CD4-positive, alpha-beta T cell treated with Interleukin-15 for 4 hours (primary cell): ENCODE measurements at places on chromosomes 6 and 20.

- DNase-seq = no peak
Observed at GRCh38 chr20:39268981-39269461, 306.9 kb downstream of the DHX35 start.

- no peak for DNase-seq
Observed at GRCh38 chr20:59823491-59824259, 109.8 kb downstream of the SYCP2 start.

- DNase-seq = no peak
Observed at GRCh38 chr20:38119446-38119845, 45.6 kb downstream of the TGM2 start.

DNA sequence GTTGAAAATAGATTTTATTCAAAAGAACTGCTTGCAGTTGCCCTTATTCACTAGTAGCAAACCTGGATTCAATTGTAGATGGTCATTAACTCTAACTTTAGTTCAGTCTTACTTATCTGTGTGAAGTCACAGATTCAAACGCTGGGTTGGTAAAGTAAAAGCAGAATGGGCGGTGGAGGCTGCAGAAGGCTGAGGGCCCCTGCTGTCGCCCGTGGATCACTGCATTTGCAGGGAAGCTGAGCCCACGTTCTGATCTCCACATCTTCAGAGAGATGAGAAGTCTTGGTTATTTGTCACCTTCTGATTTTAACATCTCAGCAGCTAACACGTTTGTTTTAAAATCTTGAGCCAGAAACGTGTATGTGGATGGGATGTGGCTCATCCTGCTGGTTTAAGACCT lies 75.1 kb downstream of the SNX9 start:
- no peak for DNase-seq

DNA sequence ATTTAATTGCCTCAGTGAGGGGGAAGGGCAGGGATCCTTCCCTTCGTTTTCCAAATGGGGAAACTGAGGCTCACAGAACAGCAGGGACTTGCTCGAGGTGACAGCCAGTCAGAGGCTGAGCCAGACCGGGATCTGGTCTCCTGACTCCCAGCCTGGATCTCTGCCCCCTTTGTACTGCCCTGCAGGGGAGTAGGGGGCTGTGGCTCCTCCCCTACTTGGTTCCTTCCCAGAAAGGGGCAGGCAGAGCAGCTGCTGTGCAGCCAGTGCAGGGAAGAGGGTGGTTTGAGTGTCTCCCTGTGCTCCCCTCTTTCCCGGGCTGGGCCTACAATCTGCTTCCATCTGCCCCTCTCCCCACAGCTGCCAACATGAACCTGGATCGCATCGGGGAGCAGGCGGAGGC lies 37.6 kb downstream of the UQCC2 start:
- no peak for DNase-seq

DNA sequence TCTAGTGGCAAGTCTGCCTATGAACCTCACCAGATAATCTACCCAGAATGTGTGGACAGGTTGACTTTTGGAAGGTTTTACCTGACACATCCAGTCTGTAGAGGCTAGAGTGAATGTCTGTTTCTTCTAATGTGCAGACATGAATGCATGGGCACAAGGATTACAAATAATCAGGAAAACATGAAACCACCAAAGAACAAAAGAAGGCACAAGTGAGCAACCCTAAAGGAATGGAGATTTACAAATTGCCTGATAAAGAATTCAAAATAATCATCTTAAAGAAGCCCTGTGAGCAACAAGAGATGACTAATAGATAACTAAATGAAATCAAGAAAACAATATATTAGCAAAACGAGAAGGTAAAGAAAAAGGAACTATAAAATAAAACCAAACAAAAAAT lies 876.1 kb upstream of the ADGRB3 start:
- DNase-seq = no peak

DNA sequence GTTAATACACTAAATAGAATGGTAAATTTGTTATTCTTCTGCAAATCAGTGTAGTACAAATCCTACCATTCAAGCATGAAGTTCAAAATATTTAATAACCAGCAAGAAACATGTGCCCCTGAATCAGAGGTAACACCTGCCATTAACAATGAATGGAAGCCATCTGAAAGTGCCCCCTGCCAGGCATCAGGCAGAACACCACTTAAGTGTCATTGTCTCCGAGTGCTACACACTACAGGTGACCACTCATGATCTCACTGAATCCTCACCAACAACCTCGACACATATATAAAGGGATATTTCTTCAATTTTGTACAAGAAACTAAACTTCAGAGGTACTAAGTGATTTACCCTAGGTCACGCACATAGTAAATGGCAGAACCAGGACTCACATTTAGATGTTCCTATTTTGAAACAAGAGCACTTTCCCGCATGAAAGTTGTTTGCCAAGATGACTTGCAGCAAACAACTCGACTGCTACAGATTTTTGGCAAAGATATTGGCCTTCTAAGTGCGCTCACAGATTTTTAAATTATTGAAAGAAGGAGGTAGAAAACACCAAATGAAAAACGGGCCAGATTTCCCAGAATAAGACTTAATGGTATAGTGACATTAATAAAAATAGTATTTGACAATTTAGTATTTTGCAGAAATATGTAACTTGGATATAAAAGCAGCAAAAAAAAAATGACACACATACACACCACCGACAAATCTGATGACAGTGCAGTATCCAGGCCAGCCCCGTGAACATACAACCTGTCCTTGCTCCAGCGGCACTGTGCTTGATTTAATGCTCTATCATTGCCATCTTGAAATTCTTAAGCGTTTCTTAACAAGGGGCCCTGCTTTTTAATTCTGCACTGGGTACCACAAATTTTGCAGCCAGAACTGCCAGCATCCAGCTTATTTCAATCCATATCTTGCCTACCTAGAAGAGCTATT lies 274.5 kb downstream of the ALDH8A1 start:
- no peak for DNase-seq

- no peak for DNase-seq
Observed at GRCh38 chr20:19314621-19315020, 102.2 kb downstream of the SLC24A3 start.

- no peak for DNase-seq
Observed at GRCh38 chr20:47642118-47642517, 140.4 kb downstream of the NCOA3 start.

DNA sequence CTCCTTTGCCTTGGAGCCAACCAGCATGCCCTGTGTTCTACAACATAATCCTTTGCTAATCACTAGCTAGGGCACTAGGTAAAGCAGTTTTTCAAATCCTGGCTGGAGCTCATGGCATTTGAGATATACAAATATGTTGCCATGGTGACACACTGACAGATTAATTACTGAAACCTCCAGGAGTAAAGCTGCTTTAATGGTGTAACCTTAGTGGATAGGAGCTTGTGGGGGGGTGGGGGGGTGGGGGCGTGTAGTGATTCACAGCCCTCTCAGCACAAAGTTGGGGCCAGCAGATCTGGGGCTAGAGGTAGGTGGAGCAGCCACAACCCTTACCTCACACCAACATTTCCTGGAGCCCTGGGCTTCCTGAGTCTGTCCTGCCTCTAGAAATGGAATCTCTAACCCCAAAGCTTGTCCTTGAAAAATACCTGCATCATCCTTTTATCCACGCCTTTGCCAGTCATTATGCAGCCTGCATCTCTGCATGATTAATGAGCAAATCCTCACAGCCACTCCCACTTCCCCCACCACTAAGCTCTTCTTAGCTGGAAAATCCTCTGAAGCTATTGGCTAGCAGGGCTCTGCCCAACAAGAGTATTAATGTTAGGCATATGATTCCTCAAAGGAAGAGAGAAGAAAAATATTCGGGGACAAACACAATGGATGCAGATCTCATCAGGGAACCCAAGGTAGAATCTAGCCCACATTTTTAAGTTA lies 84.5 kb upstream of the PRND start:
- DNase-seq = no peak

GRCh38 chr20:59016795-59017492 lies 2.3 kb upstream of the TUBB1 start:
- DNase-seq = peak; percentile 27

DNA sequence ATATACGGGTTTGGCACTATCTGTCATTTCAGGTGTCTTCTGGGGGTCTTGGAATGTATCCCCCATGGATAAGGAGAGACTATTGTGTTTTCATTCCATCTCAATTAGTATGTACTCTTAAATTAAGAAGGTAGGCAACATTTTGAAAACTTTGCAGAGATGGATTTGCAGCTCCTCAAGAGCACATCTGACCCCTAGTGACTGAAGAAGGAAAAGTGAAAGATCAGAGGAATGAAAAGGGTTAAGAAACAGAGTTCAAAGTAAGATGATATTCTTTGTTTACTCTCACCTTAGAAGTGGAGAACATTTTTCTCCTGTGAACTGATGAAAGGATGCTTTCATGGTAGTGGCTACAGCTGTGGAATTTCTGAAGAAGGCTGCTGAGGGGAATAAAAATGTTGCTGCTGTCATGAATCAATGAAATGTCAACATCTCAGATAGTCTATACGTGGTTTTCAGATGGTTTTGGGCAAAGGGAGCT lies 41.5 kb downstream of the SH3BGRL2 start:
- no peak for DNase-seq
